ENCODE measurements at places on chromosomes 2 and 18.

GRCh38 chr2:151947813-151948165 lies 119.6 kb upstream of the ARL5A start:
- no peak for DNase-seq

DNA sequence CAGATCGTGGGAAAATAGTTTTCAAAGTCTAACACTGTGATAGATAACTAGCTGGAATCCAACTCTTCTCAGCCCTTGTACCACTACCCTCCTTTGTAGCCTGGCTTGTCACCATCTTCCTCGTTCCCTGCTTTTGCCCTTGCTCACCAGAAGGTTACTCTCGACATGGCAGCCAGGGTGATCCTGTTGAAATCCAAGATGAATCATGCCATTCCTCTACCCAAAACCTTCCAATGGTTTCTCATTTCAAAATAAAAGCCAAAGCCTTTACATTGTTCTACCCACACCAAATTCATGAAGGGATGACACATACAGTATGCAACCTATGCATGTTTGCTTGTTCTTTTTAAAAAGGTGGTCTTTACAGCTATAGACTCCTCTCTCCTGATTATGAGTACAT lies 45.7 kb downstream of the STAT4 start:
- DNase-seq = no peak

DNA sequence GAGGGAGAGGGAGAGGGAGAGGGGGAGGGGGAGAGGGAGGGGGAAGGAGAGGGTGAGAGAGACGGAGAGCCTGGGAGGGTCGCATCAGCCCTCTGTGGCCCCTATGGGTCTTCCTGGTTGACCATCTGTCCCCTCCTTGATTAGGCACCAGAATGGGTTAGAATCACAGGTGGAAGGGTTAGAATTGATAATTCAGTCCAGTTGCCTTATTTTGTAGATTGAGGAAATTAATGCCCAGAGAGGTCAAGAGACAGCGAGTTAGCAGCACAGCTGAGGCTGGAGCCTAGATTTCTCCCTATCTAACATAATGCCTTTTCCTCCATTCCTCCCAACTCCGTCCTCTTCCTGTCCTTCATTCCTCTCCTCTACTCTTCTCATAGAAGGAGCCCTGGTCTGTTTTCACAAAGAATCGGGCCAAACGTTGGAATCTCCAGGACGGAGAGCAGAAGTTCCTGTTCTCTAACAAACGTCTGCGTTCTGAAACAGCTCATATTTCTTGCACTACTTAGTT lies 338 bp upstream of the THUMPD2 start:
- DNase-seq = no peak

DNA sequence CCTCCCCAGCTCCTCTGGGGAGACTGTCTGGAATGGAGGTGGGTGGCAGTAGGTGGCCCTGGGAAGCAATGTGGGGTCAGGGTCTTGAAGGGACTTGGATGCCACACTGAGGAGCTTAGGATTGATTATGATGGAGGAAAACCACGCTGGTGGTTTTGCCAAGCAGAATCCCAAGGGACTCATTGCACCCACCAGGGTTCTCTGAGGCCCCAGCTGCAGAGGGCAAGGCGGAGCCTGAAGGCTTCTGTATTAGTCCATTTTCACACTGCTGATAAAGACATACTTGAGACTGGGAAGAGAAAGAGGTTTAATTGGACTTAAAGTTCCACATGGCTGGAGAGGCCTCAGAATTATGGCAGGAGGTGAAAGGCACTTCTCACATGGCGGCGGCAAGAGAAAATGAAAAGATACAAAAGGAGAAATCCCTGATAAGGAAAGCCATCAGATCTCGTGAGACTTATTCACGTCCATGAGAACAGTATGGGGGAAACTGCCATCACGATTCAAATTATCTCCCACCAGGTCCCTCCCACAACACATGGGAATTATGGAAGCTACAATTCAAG lies 87.2 kb upstream of the YWHAQ start:
- no peak for DNase-seq

GRCh38 chr2:71546777-71547281 lies 93.5 kb downstream of the DYSF start:
- DNase-seq = no peak

- no peak for DNase-seq
Measured at GRCh38 chr2:215611609-215612386, 175.9 kb upstream of the FN1 start.
